Activated T-cell treated with anti-CD3 and anti-CD28 coated beads, Interleukin-2, amount 50 U/mL, for 48 hours (primary cell): ENCODE measurements at places on chromosomes 7 and 10.

DNA sequence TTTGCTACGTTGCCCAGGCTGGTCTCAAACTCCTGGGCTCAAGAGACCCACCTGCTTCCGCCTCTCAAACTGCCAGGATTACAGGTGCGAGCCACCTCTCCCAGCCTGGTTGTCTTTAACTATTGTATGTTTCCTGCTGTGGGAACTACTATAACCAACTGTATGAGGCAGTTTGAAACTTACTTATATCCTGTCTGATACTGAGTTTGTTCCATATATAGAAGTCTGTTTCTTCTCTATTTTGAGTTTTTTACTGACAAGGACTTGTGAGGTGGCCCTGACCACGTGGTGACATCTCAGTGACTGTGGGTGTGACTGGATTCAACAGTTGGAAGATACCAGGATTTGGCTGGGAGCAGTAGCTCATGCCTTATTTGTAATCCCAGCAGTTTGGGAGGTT is 14.2 kb downstream of the FBH1 start:
- no peak for DNase-seq

DNA sequence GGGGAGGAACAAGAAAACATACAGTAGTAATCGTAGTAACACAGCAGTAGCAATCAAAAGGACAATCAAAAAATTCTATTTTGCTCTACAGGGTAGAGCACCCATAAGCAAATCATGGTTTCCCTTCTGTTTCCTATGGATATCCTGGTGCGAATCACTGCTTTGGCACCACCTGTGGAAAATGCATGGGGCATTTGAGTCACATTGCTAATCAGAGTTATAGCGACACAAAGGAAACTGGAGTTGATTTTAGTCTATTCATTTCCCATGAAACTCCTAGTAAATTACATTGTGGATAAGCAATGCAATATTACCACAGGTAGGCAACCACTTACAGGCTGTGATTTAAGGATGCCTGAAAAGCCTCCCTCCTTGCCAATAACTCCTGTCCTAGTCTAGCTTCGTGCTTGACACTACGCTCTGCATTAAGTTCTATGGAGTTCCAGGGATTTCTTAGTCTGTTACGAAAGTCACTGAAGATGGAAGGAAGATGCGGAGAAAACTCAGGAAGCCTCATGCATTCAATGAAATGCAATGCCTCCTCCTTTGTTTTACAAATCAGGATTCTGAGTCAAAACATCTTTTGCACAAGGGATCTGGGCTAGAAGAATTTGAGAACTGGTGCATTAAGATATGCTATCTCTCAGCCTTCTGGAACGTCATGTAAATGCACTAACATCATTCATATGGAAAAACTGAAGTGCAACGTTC is 188.4 kb downstream of the DGKI start:
- DNase-seq: no peak

GRCh38 chr10:99981581-99982199 is 28.1 kb downstream of the DNMBP start:
- no peak for DNase-seq

DNA sequence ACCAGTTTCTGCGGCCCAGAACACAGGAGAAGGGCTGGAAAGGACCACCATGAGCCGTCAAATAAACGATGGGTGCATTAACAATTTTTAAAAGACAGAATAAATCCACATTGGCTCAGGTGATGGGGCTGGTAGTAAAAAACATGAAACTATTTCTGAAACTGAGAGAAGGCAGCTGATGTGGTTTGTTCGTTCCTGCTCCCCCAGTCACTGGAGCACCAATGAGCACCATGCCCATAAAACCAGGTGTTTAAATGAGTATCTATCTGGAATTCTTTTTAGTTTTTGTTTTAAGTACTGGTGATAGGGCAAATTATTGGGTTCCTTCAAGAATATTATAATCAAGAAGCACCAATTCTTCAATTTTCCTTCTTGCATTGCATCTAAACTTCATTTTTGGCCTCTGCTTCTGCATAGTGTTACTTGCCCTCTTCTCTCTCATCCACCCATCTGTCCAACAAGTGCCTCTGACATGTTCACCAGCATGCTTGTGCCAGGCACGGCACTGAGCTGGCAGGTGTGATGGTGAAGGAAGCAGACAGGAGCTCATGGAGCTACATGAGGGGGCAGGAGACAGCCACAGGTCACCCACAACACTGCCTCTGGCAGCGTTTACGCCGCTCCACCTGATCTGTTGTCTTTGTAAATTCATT is 65.5 kb downstream of the LARP4B start:
- no peak for DNase-seq

DNA sequence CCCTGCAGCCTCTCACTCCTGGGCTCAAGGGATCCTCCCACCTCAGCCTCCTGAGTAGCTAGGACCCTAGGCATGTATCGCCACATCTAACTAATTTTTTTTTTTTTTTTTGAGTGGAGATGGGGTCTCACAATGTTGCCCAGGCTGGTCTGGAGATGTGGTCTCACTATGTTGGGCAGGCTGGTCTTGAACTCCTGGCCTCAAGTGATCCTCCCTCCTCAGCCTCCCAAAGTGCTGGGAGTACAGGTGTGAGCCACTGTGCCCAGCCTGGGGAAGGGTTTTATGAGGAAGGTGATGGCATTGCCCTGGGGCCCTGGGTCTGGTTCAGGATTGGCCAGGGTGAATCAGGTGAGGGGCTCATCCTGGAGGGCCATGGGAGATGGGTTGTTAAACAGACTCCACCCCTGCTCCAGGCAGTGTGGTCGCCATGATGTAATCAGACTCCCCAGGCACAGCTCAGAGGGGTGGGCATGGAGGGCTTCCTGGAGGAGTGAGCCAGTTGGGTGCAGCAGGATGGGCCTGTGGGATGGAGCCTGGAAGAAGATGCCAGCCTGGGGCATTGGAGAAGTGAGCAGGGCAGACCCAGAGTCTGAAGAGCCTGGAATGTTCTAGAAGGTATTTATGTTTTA is 82.7 kb downstream of the MYL10 start:
- no peak for DNase-seq
